Activated T-cell treated with anti-CD3 and anti-CD28 coated beads, Interleukin-2, amount 50 U/mL, for 1 hour (primary cell): ENCODE measurements at places on chromosomes 12 and 14.
A peak's percentile ranks its signal among the peaks of the same experiment; 100 is the strongest.

DNA sequence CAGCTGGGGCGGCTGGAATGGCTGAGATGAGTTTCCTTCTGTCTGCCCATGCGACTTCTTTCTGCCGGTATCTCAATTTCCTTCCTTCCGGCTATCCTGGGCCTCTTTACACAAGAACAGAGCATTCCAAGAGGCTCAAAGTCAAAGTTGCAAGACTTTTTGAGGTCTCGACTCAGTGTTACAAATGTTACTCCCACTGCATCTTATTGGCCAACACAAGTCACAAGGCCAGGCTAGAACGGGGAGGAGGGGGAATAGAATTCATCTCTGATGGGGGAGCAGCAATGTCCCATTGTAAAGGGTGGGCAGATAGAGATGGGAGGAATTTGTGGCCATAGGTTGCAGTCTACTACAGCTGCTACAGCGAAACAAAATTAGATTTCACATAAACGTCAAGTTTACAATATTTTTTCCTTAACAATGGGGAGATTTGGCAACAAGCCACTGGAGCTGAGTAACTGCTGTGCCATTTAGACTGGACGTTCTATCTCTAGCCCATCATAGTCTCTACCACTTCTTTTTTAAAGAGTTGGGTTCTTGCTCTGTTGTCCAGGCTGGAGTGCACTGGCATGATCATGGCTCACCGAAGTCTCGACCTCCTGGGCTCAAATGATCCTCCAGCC lies 9.5 kb upstream of the NYNRIN start:
- no peak for DNase-seq

GRCh38 chr12:45648070-45648469 lies 81.4 kb upstream of the ARID2 start:
- DNase-seq = no peak

DNA sequence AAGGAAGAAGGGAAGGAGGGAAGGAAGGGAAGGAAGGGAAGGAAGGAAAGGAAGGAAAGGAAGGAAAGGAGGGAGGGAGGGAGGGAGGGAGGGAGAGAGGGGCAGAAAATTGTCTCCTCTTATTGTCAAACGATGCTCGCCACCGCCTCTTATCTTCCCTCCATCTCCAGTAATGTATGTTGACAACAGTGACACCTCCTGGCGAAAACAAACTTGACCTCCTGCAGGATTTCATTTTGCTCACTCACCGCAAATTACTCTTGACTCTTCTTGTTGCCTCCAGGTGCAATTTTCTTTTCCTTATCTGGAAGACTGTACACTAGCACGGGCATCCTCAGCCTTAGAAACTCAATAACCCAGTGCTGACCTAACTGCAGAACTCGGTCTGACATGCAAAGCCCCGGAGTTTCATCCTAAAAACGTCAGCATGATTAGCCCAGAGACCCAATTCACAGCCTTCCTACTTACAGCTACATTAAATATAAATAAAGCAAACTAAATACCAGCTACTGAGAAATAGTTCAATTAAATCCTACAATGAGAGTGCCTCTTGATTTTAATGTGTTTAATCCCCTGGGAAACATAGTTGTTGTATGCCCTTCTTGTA lies 512.4 kb upstream of the TMPO start:
- no peak for DNase-seq

- DNase-seq = no peak
These were observed 11.5 kb downstream of the C1S start for GRCh38 chr12:7072035-7072434.

GRCh38 chr12:58656254-58657009 lies 263.9 kb downstream of the LRIG3 start:
- DNase-seq = no peak

- DNase-seq = no peak
These were observed 391.3 kb downstream of the NELL2 start for GRCh38 chr12:44484862-44485261.

DNA sequence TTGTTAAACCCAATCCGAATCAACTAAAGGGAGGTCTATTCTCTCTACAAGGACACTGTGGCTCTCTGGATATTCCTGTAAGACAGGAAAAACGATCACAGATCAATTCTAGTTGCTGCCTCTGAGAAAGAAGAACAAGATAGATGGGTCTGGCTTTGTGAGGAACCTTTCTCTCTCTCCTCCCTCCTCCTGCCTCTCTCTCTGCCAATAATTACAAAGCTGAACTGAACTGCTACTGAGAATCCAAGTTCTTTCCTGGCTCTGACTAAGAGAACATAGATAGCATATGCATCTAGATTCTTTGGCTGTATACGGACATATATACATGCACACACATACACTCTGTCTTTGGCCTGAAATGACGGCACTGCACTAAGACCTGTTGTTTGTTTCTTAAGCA lies 27.6 kb downstream of the ETV6 start:
- DNase-seq = no peak

DNA sequence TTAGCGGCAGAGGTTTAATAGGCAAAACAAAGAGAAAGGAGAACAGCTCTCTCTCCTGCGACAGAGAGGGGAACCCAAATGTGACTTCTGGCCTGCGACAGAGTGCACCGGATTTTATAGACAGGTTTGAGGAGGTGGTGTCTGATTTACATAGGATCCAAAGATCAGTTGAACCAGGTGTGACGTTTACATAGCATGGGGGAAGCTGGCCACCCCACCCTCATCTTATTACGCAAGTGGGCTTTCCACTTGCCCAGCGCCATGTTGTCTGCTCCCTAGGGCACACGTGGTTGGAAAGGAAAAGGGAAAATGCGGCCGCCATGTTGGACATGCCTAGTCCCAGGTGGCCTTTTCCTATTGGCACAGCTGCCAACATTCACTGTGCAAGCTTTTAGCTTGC lies 17.4 kb downstream of the BCL2L14 start:
- DNase-seq = no peak

DNA sequence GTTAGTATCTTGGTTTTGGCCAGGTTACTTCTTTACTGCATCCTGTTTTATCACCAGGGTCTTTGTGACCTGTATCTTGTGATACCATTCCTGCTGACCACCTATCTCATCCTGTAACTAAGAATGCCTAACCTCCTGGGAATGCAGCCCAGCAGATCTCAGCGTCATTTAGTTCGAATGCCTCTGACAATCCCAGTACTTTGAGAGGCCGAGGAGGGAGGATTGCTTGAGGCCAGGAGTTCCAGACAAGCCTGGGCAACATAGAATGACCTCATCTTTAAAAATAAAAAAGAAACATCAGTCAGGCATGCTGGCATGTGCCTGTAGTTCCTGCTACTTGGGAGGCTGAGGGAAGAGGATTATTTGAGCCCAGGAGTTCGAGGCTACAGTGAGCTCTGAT lies 206.5 kb downstream of the SUDS3 start:
- no peak for DNase-seq

- DNase-seq = no peak
These were observed 271.8 kb downstream of the AEBP2 start for GRCh38 chr12:19710811-19711793.

- no peak for DNase-seq
These were observed 75.8 kb downstream of the PELI2 start for GRCh38 chr14:56194042-56194441.

- no peak for DNase-seq
These were observed 109.4 kb upstream of the ATF7IP start for GRCh38 chr12:14256121-14256520.

DNA sequence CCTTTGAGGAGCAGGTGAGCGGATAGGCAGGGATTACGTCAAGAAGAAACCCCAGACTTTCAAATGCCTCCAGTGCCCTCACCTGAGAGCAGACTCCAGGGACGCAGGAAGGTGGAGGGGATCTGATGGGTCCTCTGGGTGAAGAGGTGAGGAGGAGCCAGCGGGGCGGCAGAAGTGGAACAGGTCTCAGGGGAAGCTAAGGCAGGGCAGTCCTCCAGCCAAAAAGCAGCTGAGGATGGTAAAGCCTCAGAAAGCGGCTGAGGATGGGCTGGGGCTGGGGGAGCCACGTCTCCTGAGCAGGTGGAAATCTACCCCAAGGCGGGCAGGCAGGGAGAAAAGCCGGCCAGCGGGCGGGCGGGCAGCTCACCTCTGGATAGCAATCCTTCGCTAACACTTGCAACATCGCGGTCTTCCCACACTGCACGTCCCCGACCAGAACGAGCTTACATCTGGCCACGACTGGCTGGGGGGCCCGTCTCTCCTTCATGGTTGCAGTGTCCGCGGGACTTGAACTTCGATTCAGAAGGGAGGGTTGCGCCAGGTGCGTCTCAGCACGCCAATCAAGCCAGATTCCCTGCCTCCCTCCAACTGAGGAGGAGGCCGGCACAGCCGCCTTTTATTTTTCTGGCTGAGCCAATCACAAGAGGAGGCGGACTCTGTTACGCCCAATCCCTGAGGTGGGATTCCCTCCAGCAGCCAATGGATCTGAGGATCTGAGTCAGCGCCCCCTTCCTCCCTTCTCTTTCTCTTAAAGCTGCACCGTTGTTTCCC lies at the start of gene RND1:
Gene RND1 (minus strand): TSS at position 590 of the 771 bp plus-strand sequence. CDS start 103 bp downstream, at position 487.
- DNase-seq = peak; percentile 84

DNA sequence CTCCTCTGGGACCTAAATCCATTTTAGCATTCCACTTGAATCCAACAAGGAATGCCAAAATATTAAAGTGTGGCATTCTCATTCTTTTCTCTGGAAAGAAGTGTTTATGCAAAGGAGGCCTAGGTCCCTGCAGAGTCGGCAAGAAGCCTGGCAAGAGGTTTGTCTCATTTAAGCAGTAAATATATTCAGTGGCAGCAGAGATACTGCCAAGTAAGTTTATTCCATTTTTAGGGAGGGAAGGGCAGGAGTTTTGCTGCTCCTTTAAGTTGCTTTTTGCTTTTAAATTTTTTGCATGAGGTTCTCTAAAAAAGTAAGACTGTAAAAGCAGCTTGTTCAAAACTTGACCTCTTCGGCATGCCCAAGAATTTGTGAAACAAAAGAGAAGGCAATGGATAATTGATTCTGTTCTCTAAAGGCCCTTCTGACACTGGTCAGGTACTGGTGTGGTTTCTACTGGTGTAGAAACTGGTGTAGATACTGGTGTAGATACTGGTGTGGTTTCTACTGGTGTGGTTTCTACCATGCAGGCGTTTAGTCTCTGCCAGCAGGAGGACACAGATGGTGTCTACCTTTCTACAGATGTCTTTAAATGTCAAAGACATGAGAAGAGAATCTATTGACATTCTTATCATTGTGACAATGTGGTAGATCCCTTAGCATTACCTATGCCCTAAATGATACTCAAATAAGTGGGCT lies 107.3 kb downstream of the SAMD4A start:
- DNase-seq = no peak

DNA sequence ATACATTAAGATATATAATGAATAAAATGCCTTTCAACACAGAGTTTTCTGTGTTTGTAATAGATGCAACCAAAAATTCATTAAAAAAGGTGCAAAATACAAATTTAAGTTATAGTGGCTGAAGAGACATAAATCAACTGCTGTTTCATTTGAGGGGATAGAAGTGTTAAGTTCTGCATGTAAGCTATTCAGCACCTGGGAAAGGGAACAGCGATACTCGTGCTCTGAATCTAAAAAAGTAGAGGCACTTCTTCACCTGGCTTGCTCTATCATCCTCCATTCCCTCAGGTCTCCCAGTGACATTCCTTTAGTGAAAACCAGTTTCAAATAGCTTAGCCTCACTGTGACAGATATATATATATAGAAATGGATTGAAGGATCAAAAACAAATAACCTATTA lies 222.6 kb downstream of the ACSS3 start:
- DNase-seq = no peak

DNA sequence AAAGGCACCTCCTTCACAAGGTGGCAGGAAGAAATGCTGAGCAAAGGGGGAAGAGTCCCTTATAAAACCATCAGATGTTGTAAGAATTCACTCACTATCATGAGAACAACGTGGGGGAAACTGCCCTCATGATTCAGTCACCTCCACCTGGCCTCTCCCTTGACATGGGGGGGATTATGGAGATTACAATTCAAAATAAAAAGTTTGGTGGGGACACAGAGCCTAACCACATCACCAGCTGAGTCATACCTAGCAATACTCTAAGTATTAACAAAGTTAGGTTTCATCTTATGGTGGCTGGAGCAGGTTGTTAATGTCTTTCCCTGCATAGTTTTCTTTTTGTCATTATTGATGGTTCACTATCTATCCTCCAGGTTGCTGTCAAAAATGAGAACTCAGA lies 113.2 kb upstream of the PPFIA2 start:
- no peak for DNase-seq

- DNase-seq = no peak
These were observed 1.2 kb upstream of the DDN start for GRCh38 chr12:49000346-49000745.

- DNase-seq = no peak
These were observed 97.5 kb downstream of the ZFP36L1 start for GRCh38 chr14:68695326-68695768.

- peak; percentile 51 for DNase-seq
These were observed 10.9 kb downstream of the HDAC7 start for GRCh38 chr12:47808574-47809365.

DNA sequence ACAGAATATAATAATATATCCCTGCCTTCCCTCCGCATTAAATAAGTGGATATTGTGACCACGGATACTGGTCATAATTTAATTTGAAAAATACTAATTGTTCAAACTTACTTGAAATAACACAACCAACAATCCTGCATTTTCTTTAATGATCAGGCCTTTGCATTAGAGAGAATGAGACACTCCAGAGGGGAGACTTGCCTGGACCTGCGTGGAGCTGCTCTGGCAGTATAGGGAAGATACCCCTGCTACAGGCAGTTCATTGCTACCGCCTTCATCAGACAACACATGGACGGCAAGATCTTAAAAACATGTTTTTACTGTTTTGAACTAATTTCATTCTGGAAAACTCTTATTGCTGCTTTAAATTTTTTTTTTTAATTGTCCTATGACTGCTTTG lies 211.0 kb upstream of the FAR2 start:
- DNase-seq = no peak

DNA sequence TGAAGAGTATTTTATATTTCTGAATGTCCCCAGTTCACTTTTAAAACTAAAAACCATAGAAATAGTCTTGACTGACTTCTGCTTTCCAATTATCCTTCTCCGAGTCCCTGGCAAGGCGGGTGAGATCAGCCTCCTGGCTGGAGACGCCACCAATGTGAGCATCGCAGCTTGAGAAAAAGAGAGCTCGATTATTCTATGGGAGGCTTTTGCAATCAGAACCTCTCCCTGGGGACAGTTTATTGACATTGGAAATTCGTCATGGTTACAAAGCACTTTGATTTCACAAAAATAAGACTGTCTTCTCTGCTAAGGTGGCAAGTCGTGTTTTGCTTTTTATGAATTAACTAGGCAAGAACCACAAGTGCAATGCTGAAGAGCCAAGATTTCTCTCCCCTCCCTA lies 23.6 kb upstream of the GPHB5 start:
- no peak for DNase-seq

- DNase-seq = no peak
These were observed 83.4 kb downstream of the HECTD1 start for GRCh38 chr14:31124197-31124596.

- peak; percentile 62 for DNase-seq
These were observed 9.2 kb downstream of the NIN start for GRCh38 chr14:50821510-50822464.

DNA sequence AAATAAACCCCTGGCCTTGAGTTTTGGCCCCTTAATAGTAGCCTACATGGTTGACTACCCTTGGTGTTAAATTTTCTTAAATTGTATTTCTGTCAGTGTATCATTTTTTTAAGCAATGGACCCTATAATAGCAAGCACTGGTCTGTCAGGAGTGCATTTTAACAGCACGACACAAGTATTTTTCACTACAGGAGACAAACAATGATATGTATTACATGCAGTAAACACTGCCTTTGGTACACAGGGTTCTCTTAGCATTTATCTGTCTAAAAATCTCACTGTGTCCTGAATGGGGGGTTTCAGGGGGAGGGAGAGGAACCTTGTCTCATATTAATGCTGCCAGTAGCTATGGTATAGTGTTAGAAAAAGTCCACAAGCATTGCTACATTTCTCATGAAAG lies 18.4 kb downstream of the LMO3 start:
- DNase-seq = no peak
